ENCODE measurements at places on chromosomes 3 and 15. TPM values are rescaled to one million over a fixed set of nuclear protein-coding genes. Genes with fewer than 3 reads are reported as not detected.

GRCh38 chr3:114775395-114775794 lies 371.7 kb downstream of the ZBTB20 start:
- DNase-seq = peak; percentile 61

KIAA1143 gene
- 20.7 TPM for total RNA-seq

DNA sequence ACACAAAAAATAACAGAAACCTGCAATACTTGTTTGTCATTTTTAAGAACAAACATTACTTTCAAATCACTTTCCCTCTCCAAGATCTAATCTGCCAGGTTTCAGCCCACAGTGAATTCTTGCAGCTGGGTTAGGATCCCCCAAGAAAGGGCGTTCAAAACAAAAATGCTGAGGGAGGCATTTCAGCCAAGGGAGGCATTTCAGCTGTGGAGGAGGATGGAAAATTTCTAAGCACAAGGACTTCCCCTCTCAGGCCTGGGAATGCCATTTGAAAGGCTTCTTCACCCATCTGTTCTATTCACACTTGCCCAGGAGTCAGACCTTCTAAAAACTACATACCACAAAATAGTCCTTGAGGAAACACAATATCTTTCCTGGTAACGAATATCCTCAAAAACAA lies 69.1 kb downstream of the P3H2 start:
- DNase-seq = no peak

DNA sequence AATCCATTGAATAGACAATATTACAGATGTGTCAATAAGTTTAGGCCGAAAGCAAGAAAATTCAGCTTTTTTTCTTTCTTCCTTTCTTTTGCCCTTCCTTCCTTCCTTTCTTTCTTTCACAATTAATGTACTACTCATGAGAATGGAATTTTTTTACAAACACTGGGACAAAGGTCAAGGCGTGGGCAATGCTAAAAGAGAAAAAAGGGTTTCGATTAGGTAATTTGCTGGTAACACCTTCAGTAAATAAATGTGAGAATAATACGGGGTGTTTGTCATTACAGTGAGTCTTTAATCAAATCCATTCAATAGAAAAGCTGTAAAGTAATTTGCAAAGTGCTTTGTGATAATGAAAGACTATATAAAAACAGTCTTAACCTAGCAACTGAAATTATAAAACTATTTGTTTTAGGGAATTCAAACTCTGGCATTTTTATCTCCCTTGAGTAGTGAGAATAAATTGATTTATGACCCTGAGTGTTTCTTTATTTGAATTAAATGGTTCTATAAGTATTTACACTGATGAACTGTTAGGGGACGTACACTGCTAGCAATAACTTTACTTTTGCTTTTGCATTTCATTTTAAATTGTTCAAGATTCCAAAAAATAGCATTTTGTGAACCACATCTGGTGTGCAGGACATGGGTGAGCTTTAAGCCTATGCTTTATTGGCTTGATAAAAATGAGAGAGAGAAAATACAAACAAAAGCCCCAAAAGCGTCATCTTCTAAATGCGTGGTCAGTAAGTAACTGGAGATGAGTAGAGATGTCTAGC lies 104.2 kb upstream of the THRB start:
- peak; percentile 42 for DNase-seq
